Stimulated activated CD4-positive, alpha-beta T cell treated with anti-CD3 and anti-CD28 coated beads, Interleukin-12 subunit alpha, Interleukin-12 subunit beta, amount 100 ng/mL, for 24 hours (primary cell): ENCODE measurements at places on chromosomes 11 and 22.
A peak's percentile ranks its signal among the peaks of the same experiment; 100 is the strongest.

GRCh38 chr11:43418197-43418596 is 59.5 kb downstream of the TTC17 start:
- no peak for DNase-seq

DNA sequence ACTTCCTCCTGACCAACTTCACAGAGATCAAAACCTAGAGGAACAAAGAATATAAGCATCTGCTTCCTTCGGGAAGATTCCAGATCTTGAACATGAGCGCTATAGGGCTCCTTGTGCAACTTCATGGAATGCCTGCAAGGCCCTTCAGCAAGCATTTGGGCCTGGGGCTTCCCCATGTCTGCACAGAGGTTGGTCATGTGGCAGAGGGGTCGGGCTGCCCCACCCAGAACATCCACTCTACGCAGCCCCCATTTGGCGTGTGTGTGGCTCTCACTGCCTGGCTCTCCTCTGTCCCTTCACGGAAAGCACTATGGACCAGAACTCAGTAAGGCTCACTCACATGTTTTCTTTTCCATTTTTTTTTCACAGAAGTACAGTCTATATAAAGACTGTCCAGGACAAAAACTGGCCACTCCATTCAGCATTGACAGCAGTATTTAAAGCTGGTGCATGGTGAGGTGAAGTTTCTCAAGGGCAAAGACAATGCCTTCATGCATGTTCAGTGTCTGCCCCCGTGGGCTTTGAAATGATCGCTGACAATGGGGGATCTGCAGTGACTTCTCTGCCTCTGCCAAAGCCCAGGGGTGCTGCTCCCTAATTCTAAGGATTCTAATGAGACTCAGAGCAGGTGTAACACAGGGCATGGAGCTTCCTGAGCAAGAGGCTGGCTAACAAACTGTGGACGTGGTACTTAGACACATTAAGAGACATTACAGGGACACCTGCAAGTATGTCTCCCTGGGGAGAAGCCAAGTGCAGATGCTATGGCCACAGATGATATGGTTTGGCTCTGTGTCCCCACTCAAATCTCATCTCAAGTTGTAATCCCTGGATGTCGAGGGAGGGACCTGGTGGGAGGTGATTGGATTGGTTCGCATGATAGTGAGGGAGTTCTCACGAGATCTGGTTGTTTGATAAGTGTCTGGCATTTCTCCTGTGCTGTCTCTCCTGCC is 66.5 kb upstream of the PITPNB start:
- DNase-seq: no peak

DNA sequence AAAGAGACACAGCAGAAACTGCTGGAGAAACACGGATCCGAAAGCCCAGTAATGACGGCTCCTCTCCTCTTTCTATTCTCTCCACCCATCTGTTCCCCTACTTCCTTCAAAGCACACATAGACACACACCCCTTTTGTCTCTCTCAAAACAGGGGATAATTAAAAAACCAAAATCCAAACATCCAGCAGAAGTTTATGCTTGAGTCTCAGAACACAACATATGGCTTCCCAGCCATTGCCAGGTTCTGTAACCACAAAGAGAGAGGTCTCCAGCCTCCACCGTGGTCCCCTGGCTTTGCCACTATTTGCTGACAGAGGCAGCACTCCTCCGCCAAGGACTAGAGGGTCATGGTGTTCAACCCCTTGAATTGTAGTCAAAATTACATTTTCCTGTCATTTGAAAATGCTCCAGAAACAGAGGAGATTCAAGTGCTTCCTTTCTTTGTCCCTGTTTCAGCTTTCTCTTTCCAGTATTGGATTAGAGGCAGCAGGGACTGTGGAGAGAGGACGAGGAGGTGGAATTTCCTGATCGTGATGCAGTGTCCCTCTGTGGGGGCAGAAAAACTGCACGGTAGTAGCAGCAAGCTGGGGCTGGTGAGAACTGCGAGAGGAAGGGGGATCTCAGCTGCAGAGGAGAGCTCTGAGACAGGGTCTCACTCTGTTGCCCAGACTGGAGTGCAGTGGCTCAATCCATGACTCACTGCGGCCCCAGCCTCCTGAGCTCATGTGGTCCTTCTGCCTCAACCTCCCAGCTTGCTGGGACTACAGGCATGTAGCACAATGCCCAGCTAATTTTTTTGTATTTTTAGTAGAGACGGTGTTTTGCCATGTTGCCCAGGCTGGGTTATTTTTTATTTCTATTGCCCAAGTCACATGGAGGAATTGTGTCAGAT is 60.3 kb downstream of the UBASH3B start:
- no peak for DNase-seq

DNA sequence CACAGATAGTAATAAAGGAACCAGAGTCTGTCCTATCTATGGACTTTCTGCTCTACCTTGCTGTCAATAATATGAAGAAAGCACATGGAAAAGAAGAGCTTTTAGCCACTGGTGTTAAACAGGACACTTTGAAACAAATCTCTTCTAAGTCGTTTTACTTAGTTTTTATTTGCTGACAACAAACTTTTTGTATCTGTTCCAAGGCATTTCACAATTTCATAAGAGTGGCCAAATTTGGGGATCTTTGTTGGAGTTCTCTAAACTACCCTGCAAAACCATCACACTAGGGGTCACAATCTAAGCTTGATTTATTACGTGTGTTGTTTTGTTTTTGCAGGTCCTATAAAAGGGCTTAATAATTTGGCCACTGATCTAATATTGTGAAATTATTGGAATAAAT is 54.4 kb downstream of the BBOX1 start:
- no peak for DNase-seq

GRCh38 chr11:111348147-111348546 is 30.9 kb downstream of the POU2AF1 start:
- no peak for DNase-seq

- no peak for DNase-seq
Observed at GRCh38 chr22:17237038-17237668, 17.9 kb upstream of the ADA2 start.

DNA sequence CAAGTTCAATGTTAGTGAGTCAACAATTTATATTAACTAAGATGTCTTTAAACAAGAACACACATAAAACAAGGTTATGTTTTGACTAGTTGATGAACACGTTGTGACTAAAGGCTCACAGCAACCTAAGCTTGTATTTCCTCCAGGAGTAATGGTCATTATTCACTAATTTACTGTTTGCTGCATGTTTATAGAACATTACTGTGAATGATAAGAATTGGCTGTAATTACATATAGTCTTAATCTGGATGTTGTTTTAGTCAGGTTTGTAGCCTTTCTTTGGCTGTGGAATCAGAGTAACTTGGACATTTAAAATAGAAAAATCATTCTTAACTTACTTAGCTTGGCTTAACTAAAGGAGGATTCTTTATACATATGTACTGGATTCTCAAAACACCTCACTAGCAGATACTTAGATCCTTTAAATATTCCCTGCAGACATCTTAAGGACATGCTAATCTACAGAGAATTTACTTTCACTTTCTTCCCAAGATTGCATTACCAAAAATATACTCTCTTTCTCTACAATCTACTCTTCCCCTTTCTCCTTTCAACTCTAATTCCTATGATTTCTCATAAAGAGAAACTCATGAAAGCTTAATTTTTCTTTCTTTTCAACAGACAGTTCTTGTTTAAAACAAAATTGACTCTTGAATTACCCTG is 319.7 kb upstream of the CTSC start:
- no peak for DNase-seq

GRCh38 chr11:65573391-65574079 is 1.2 kb downstream of the FAM89B start:
- DNase-seq: no peak

GRCh38 chr11:33179348-33179803 is 18.1 kb upstream of the CSTF3 start:
- no peak for DNase-seq

DNA sequence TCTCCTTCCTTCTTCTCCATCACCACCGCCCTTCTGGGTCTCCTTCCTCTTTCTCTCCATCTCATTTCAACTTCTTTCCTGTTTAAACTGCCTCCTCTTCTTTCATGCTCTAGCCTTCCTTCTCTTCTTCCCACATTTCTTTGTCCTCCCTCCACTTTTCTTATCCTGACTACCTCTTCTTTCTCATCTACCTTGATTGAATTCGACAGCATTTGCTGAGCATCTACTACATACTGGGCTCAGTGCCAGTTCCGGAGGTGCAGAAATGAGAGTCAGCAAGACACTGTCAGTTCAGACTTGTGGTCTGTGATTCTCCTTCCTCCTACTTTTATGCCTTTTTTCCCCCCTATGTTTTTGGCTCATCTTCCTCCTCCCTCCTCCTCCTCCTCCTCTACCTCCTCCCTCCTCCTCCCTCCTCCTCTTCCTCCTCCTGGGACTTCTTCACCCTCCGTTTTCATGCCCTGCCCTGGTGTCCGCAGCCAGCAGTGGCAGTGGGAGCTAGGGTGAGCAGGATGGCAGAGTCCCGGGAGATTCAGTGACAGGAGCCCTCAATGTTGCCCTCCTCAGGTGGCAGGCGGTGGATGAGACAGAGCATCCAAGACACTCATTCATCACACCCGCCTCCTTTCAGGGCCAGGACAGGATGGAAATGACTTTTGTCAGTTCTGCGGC is 146.0 kb upstream of the SEZ6L start:
- DNase-seq: no peak

- no peak for DNase-seq
Observed at GRCh38 chr22:42227435-42227834, 43.0 kb downstream of the TCF20 start.

DNA sequence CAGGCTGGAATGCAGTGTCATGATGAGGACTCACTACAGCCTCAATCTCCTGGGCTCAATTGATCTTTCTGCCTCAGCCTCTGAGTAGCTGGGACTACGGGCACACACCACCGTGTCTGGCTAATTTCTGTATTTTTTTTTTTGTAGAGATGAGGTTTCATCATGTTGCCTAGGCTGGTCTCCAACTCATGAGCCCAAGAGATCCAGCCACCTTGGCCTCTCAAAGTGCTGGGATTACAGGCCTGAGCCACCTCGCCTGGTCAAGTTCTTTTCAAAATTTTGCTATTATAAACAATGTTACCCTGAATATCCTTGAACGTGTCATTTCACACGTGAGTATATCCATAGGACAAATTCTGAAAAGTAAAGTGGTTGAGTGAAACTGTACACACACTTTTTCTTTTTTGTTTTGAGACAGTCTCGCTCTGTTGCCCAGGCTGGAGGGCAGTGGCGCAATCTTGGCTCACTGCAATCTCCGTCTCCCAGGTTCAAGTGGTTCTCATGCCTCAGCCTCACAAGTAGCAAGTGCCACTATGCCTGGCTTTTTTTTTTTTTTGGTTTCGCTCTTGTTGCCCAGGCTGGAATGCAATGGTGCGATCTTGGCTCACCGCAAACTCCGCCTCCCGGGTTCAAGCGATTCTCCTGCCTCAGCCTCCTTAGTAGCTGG is 21.6 kb upstream of the EP300 start:
- DNase-seq: no peak

DNA sequence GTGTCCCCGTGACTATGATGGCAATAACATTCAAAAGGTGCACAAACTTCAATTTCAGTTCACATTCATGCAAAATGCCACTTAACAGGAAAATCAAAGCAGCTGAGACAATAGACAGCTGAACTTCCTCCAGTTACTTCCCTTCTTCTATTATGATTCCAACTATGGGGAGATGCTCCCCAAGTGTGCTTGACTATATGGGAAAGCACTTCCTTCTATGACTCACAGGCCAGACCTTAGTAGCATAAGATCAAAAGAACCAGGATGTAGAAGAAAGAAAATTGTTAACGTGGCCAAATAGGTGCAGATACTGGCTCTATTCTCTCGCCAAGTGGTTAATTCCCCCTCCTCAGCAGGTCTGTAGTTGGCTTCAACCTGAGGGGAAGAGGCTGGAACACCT is 7.8 kb upstream of the FAT3 start:
- DNase-seq: no peak

GRCh38 chr11:122678406-122678805 is 22.9 kb downstream of the UBASH3B start:
- DNase-seq: no peak

DNA sequence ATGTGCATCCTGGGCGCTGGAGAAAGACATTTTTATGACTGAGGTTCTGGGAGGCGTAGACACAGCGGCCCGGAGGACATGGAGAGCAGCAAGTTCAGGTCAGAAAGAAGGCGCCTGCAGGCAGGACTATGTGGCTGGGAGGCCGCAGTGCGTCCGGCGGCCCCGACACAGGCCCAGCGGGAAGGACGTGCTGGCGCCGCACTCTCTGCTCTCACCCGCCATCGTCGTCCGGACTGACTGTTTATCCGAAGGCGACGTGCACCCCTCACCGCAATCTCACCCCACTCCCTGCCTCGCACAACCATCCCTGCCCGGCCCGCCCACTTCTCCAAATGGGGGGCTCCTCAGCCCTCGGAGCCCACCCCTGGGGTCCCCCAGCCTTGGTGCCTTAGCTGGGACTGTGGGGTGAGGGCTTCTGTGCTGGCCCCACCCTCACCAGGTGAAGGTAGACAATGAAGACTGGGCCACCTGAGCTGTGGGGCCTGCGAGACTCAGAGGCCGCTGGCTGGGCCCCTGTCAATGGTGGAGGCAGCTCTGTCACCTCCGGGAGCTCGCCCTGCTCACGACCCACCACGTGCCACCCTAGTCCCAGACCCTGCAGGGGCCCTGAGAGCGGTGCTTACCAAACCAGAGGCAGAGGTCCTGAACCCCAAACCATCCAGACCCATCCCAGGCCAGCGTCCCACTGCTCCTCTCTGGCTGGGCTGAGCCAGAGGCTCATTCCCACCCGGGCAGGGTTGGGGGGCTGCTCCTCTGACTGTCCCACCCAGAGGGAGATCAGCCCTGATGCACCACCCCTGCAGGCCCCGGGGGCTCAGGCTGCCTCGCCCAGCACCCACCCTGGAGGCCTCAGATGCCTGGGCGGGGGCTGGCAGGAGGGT is 16.2 kb upstream of the MUC5B start:
- no peak for DNase-seq

DNA sequence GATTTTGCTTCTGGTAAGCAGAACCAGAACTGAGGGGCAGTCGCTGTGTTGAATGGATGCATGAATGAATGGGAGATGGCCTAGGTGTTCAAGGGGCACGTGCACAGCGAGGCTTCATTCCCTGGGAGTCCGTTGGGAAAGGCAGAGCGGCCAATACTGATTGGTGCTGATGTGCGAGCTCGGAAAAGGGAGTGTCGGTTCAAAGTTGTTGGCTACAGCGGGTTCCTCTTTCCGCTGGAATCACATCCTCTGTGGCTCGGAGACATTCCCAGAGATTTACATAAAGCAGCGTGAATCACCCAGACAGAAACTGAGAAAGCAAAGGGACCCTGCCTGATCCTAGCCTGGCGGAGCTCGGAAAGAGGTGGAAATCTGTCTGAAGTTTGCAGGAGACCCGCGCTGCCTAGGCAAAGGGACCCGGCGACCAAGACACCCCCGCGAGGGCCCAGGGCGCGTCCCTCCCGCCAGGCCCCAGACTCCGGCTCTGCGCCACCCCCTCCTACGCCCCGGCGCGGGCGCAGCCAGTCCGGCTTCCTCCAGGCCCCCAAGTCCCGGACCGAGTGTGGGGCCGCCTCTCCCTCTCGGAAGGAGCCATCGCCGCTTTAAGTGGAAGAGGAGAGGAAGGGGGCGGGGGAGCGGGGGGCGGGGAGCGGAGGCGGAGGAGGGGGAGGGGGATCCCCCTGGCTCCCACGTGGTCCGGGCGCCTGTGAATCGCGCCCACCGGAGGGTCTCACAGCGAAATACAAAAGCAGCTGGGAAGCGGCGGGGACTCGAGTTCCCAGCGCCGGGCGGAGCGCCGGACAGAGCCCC is at the start of gene FJX1:
Gene FJX1 (plus strand): TSS at position 774 of the 810 bp plus-strand sequence. CDS start 177 bp downstream, outside the sequence.
- peak; percentile 19 for DNase-seq

GRCh38 chr11:17352950-17353820 is 1.6 kb downstream of the NCR3LG1 start:
- peak; percentile 64 for DNase-seq

GRCh38 chr11:88414385-88414861 is 76.9 kb upstream of the CTSC start:
- no peak for DNase-seq
